Activated CD4-positive, alpha-beta T cell treated with anti-CD3 and anti-CD28 coated beads, Interleukin-2, amount 10 ng/mL, durations not matched to agents 24 days and 14 days (primary cell): ENCODE measurements at places on chromosomes 4 and X. TPM values are rescaled to one million over a fixed set of nuclear protein-coding genes. Genes with fewer than 3 reads are reported as not detected.

DNA sequence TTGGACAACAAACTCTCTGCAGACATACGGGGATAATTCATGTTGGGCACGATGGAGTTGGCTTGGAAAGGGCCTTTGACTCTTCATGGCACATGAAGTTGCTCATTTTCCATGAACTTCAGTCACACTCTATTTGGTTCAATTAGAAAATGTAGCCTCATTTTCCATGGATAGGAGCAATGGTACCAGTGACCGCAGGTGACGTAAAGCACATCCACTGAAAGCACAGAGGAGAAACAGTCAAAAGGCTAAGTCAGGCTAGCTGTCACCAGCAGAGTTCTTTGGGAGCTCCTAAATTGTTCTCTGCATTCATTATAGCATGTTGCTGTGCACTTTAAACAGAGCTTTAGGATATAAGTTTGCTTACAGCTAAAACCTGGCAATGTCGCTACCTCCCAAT, 39.9 kb upstream of the MAP3K15 start:
- H3K4me3 ChIP-seq: peak overlapping the region; percentile 53
- no peak for DNase-seq
- peak overlapping the region; percentile 90 for H3K27ac ChIP-seq
- H3K27me3 ChIP-seq: no peaks in the 10 kb centered on the region
- peaks cover 10% of the 10 kb centered on the region for H3K36me3 ChIP-seq

DNA sequence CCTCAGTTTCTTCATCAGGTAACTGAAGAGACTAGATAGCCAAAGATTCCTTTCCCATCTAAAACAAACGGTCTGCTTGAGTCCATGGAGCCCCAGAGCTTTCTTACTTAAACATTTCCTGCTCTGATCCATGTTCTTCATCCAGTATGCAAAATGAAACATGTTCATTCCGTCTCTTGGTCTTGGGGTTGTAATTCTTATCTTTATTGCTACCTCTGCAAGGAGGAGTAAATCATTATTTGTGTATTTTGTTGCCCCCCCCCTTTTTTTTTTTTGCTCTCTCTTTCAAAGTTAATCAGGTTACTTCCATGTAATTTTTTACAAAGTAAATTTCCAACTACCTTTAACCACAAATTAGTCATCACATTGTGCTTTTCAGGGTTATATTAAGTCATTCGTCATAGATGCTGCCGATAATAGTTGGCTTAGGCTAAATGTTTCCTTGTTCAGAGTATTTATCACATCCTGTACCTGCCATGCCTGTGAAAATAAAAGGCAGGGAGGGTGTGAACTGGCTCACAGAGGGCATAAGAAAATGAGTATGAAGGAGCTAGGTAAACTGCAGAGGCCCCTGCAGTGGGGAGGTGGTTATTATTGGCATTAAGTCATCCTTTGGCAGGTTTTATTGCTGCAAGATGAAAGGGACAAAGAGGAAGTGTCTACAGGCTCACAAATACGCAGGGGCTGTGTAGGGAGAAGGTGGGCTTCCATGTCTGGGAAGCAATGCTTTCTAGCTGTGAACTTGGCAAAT, 76.7 kb upstream of the HS3ST1 start:
- H3K4me3 ChIP-seq: peak overlapping the region; percentile 30
- H3K36me3 ChIP-seq: no peaks in the 10 kb centered on the region
- DNase-seq: no peak
- H3K4me1 ChIP-seq: peaks cover 10% of the 10 kb centered on the region
- H3K27me3 ChIP-seq: no peaks in the 10 kb centered on the region

DNA sequence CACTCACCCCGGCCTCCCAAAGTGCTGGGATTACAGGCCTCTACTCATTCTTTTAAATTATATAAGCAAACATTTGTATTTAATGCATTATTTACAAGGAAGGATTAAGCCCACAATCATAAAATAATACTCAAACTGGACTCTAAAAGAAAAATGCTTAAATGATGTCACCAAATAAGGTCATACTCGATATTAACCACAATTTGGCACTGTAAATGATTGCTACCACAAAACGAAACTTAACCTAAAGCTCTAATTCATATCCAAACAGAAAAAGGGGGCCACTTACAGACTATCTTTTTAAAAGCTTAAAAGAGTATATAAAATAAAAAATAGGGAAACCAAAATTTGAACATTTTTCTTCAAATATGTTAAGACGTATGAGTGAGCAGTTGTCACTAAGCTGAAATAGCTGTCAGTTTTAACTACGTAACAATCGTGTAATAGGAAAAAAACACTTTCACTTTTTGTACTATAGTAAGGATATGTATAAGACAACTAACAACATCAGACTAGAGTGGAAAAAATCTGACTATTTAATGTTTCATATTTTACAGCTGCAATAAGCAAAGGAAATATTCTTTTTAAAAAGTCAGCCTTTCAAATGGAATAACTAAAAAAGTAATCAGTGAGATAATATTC, 108.2 kb upstream of the GPR34 start:
- no peak overlapping the region for H3K4me3 ChIP-seq
- H3K4me1 ChIP-seq: no peaks in the 10 kb centered on the region
- peaks cover 26% of the 10 kb centered on the region for H3K36me3 ChIP-seq
- no peak overlapping the region for H3K27ac ChIP-seq

GRCh38 chr4:115972967-115973366, 859.5 kb upstream of the NDST4 start:
- DNase-seq: no peak
- no peak overlapping the region for H3K4me3 ChIP-seq
- H3K4me1 ChIP-seq: no peaks in the 10 kb centered on the region
- no peaks in the 10 kb centered on the region for H3K36me3 ChIP-seq

- DNase-seq: no peak
- no peaks in the 10 kb centered on the region for H3K36me3 ChIP-seq
- no peaks in the 10 kb centered on the region for H3K27me3 ChIP-seq
- no peak overlapping the region for H3K4me3 ChIP-seq
- H3K4me1 ChIP-seq: no peaks in the 10 kb centered on the region
Measured at GRCh38 chr4:177079327-177079726, 230.3 kb upstream of the NEIL3 start.

GRCh38 chr4:147118528-147118927, 172.9 kb upstream of the TTC29 start:
- H3K4me3 ChIP-seq: no peak overlapping the region
- H3K27me3 ChIP-seq: no peaks in the 10 kb centered on the region
- no peaks in the 10 kb centered on the region for H3K4me1 ChIP-seq

- H3K27me3 ChIP-seq: peaks cover 9% of the 10 kb centered on the region
- no peak for DNase-seq
- H3K27ac ChIP-seq: no peak overlapping the region
- H3K4me3 ChIP-seq: no peak overlapping the region
Measured at GRCh38 chr4:76726631-76727030, 171.3 kb downstream of the SOWAHB start.

DNA sequence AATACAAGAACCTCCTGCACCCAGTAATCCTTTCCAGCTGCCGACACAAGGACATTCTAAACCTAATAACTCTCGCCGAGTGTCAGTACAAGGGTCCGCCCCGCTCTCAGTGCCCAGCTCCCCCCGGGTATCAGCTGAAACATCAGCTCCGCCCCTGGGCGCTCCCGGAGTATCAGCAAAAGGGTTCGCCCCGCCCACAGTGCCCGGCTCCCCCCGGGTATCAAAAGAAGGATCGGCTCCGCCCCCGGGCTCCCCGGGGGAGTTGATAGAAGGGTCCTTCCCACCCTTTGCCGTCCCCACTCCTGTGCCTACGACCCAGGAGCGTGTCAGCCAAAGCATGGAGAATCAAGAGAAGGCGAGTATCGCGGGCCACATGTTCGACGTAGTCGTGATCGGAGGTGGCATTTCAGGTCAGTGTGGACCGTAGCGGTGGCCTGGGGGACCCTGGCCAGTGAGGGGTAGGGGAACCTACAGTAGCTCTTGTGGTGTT, at the start of gene MAOA:
Gene MAOA (plus strand): TSS at position 295 of the 490 bp plus-strand sequence. CDS start 43 bp downstream, at position 338.
- peak within 1 kb of the TSS; percentile 90 for H3K4me3 ChIP-seq
- H3K27me3 ChIP-seq: peaks cover 7% of the 10 kb centered on the region
- peaks cover 7% of the 10 kb centered on the region for H3K4me1 ChIP-seq
- DNase-seq: peak; percentile 74
- H3K27ac ChIP-seq: peak within 1 kb of the TSS; percentile 56
- H3K36me3 ChIP-seq: no peaks in the 10 kb centered on the region

GRCh38 chr4:7802093-7802726, 137.5 kb downstream of the AFAP1 start:
- H3K4me3 ChIP-seq: no peak overlapping the region
- no peak overlapping the region for H3K27ac ChIP-seq
- H3K36me3 ChIP-seq: peaks cover 24% of the 10 kb centered on the region
- peaks cover 12% of the 10 kb centered on the region for H3K4me1 ChIP-seq

DNA sequence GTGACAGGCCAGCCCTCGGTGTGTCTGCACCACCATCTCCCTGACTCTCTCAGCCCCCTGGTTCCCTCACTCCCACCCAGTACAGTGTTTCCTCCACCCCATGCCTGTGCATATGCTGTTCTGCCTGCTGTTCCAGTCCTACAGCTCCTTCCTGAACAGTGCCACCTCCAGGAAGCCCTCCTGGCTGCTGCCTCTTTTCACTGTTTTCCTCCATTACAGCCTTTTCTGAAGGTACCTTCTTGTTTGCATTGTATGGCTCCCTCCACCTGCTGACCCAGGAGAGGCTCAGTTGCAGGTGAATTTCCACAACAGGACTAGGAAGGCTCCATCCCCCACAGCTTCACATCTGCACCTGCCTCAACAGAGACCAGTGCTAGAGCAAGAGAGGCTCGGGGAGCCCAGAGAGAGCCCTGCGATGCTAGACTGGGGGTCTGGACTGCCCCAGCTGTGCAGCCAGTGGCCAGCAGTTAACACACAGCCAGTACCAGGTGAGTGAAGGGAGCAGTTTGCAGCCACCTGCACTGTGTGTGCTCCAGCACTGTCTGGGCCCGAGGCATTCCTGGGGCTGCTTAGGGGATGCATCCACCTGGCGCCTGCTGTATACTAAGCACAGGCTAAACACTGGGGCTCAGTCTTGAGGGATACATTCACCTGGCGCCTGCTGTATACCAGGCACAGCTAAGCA, 92.0 kb downstream of the ADRA2C start:
- DNase-seq: no peak
- H3K36me3 ChIP-seq: no peaks in the 10 kb centered on the region

- H3K27me3 ChIP-seq: peaks cover 9% of the 10 kb centered on the region
- no peaks in the 10 kb centered on the region for H3K36me3 ChIP-seq
- H3K4me3 ChIP-seq: no peak overlapping the region
Measured at GRCh38 chrX:149274516-149275105, 230.5 kb downstream of the IDS start.

The MAGEB10 gene
- not detected in 2 replicates for total RNA-seq

The ADH1A gene
- not detected in 2 replicates for total RNA-seq

The UGT2B10 gene
- not detected in 2 replicates for total RNA-seq

The NDST4 gene
- total RNA-seq: not detected in 2 replicates
